ENCODE measurements at places on chromosomes 4 and X.
A peak's percentile ranks its signal among the peaks of the same experiment; 100 is the strongest.

- DNase-seq: no peak
These were observed 437.2 kb upstream of the ZFP42 start for GRCh38 chr4:187558391-187558790.

GRCh38 chr4:184891816-184892397 is 66.1 kb upstream of the ACSL1 start:
- no peak for DNase-seq

DNA sequence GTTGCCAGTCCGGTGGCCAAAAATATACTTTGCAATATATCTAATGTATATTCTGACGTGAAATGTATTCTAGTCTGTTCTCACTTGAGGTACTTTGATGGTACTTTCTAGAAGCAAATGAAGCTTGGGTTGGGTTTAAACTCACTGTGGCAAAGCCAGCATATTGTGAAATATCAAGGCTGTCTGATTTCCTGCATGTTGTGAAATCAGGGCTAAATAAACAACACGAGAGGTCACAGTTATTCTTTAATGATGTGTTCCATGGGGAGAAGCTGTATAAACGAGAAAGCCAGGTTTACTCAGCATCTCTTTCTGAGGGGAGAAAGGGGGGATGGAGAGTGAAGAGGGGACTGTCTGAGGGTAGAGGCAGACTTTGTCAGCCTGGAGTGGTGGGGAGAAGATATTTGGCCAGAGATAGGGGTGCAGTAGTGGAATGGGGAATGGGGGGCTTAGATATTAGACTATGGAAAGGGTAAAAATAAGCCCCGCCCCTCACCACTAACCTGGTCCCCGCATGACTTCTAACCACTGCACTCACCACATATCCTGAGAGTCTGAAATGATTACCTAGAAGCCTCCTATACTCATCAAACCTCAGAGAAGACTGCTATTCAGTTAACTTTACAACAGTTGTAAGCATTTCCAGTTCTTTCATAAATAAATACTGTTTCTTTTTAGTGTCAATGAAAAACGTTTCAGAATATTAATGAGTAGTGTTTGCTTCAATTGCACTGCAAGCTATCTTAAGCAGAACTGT is 5.9 kb upstream of the SCARB2 start:
- DNase-seq: no peak

DNA sequence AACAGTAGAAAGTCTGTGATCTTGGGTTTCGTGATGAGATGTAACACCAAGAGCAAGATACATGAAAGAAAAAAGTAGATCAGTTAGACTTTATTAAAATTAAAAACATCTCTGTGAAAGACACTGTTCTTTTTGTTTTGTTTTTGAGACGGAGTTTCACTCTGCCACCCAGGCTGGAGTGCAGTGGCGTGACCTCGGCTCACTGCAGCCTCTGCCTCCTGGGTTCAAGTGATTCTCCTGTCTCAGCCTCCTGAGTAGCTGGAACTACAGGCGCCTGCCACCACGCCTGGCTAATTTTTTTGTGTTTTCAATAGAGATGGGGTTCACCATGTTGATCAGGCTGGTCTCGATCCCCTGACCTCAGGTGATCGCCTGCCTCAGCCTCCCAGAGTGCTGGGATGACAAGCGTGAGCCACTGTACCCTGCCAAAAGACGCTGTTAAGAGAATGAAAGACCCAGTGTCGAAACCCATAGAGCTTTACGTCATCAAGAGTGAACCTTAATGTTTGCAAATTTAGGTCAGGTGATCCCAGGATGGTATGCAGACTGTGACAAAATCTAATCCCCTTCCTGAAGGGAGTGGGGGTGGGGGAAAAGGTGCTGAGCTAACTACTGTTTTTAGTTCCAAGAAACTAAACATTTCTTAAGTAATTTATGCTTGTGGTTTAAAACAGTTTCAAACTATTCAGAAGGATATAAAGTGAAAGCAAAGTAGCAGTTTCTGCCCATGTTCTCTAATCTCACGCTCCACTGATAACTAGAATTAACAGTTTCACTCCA is 8.0 kb downstream of the OFD1 start:
- DNase-seq: peak; percentile 13

GRCh38 chr4:21915761-21916160 is 32.8 kb downstream of the KCNIP4 start:
- no peak for DNase-seq

- no peak for DNase-seq
These were observed 37.7 kb downstream of the JADE1 start for GRCh38 chr4:128847082-128847724.

DNA sequence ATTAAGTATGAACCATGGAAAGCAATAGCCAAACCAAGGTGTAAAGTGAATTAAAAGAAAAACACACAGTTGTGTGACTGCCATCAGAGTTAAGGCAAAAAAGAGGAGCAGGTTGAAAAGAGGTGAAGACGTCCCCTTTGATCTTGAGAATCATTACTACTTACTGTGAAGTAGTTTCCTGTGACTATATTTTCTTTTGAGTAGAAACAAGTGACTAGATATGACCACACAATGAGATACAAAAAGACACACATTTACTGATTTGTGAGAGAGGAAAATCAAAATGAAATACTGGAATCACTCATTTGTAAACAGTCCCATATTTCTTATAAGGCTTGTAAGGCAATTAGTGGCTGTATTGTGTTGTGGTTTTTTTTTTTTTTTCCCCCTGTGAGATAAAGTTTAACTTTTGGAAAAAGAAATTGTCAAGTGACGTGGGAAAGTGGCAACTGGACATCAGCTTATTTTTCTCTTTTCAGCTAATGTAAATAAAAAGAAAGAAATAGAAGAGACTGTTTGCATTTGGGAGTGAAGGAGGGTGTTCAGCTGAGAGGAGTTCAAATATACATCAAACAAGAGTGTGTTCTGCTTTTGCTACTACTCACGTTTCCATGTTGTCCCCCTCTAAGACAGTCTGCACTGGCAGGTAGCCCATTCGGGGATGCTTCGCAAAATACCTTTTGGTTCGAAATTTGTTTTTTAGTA is 106.4 kb upstream of the FTHL17 start:
- DNase-seq: no peak

DNA sequence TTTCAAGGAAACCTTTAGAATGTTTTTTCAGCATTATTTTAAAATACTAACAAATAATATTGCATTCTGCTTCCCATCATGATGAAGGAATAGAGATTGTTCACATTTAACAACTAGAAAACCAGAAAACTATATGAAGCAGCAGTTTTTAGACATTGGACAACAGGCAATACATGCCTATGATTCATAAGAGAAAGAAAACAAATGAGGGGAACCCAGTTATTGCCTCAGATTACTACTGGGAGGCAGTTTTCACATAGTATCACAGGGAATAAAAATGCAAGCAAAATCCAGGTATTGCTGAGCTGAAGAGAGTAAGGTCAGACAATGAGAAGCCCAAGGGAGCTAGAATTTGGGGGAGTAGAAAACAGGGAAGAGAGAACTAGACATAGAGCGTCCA is 373.6 kb downstream of the MAPK10 start:
- DNase-seq: no peak

GRCh38 chr4:72390409-72390808 is 178.6 kb downstream of the ADAMTS3 start:
- DNase-seq: no peak

DNA sequence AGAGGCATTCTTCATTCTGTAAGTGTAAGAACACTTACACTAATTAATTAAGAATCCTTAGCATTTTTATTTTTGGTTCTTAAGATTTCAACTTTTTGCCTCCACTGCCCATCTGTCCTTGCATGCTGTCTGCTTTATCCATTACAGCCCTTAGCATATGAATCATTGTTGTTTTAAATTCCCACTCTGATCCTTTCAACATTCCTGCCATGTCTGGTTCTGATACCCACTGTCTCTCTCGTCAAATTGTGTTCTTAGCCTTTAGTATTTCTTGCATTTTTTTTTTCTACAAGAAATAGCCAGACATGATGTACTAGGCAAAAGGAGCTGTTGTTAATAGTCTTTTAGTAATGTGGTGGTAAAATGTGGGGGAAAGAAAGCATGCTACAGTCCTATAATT is 1360.0 kb downstream of the TECRL start:
- no peak for DNase-seq

GRCh38 chrX:46703980-46704379 is 54.9 kb downstream of the SLC9A7 start:
- no peak for DNase-seq

DNA sequence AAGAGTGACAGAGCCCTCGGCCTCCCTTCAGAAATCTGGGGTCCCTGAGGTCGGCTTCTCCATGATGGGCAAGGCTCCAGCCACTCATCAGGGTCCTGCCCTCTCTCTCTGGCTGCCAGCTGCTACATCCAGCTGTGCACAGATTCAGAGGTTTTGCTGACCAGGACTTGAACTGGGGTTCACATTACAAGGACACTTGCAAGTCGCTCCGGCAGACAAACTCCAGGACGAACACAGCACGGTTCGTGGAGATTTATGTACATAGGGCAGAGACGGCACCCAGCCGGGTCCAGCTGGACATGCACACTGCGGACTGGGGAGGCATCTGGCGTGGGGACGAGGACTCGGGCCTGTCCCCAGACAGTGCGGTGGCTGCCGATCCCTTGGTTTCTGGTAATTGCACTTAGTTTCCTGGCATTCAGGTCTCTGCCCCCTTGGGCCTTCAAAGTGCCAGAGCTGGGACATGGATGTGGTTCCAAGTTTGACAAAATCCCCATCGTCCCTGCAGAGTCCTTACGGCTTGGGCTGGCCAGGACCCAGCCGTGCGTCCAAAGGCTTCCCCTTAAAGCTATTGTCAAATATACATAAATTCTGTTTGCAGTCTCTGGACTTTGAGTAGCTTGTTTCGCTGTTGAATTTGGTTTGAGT is 6.2 kb upstream of the C4orf50 start:
- DNase-seq: no peak

DNA sequence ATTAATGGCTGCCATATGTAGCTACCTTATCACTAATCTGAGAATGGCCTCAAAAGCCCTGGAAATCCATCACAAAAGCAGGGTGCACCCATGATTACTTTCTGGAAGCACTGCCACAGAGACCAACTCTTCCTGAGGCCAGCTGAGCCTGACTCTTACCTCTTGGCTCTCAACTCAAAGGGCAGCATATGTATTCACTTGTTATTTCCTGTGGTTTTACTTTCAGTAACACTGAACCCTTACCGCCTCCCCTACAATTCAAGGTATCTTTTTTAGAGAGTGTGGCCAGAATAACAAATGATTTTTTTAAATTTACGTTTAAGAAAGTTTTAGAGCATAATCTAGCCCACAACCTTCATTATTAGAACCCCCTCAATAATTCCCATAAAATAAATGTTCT is 434.9 kb downstream of the FSTL5 start:
- DNase-seq: no peak

DNA sequence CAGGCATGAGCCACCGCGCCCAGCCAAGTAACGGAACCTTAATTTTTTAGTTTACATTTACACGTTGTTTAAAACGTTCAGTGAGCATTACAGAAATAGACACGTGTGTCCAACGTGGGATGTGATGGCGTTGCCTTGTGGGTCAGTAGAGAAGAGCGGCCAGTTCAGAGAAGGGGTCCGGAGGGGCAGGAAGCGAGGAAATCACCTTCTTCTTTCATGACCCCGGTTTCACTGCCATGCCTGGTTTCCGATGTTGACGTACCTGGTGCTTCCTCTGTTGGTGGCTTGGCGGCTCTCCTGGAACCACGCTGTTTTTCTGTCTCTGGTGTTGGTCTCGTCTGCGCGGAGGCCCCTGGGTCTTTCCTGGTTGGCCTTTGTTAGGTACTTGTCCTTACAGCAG is 42.8 kb downstream of the PCGF3 start:
- DNase-seq: no peak

GRCh38 chr4:174119051-174119450 is 164.4 kb downstream of the FBXO8 start:
- DNase-seq: no peak

DNA sequence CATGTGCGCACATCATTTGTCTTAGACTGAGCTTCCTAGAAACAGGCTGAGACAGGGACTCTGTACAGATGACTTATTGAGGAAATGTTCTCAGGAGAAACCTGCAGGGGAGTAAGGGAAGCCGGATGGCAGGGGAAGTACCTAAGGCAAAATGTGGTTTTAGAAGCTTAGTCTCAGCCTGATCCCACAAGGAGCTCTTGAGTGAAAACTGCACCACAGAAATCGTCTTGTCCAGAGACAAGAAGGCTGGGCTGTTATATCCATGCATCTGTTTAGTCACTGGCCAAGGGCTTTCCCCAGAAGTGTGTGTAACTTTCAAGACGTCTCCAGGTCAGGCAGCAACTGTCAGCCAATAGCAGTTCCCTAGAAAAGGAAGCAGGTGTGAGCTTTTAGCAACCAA is 86.0 kb downstream of the FUNDC1 start:
- DNase-seq: no peak

GRCh38 chr4:154612472-154613414 is at the start of gene FGG:
FGG (minus strand) TSS chr4:154612656; CDS start chr4:154612609, 47 bp downstream.
- no peak for DNase-seq

DNA sequence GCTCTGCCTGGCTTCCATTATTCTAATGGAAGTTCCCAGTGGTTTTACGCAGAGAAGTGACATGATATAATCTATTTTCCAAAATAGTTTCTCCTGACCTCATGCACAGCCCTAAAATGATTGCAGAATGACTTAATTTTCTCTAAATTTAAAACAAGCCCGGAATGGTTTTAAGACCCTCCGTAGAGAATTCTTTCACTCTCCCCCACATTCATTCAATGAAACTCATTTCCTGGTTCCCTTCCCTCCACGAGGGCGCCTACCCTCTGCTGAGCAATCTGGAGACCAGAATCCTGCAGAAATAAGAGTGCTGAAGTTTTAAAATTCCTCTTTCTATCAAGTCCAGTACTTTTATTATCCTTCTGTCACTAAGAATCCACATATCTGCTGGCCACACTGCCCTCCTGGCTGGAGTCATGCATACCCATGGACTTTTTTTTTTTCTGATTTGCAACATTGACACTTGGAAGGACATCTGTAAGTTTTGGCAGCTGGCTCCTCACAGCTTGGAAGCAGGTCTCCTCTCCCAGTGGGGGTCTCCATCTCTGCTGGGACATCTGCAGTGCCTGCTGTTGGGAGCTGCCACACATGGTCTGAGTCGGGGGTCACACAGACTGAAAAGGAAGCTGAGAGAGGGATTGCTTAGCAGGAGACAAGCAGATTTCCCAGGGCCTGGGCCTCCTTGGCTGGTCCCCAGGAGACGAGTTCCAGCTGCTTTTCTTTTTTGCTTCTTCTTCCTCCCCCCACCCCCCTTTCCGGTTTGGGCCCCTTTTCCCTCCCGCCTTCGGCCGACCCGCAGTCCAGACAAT is 86.1 kb downstream of the SOWAHB start:
- DNase-seq: no peak

- no peak for DNase-seq
These were observed 64.1 kb upstream of the LAS1L start for GRCh38 chrX:65598559-65599147.

DNA sequence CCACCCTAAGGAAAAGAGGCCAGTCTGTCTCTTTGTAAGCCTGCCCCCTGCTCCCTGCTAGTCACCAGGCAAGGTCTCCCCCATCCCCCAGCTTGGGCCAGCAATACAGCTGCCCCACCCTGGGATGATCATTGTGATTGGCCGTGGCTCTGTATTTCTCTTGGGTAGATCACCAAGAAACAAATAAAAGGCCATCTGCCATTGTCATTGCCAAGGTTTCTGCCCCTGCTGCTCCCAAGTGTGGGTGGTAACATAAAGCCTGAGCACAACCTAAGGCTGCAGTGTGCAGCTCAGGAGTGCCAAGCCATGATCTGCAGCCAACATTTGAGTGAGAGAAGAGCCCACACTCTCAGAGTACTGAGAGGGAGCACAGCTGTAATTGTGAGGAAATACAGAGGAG is 241.0 kb upstream of the POF1B start:
- no peak for DNase-seq

Data from T follicular helper cell (primary cell).